ENCODE measurements at places on chromosomes 2 and 18.

DNA sequence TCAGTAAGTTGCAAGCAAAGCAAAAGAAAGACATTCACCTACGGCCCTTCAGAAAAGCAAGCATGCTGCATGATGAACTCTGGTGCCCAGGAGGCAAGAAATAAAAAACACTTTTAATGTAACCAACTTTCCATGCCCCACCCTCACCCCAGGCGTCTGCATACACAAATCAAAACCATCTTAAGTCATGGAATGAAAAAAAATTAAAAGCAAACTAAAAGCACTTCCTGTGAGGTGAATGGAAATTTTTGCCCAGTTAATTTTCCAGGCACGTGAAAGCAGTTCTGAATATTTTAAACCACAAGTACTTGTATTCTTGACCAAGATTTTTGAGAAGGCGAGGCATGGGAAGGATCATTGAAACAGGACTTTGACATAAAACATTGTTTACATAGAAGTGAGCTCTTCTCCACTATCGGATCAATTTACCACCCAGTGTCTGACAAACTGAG is 2.5 kb upstream of the ICOS start:
- no peak for DNase-seq

GRCh38 chr2:3664925-3665324 is 6.9 kb downstream of the ALLC start:
- no peak for DNase-seq

GRCh38 chr2:9634133-9634532 is 3.3 kb upstream of the YWHAQ start:
- no peak for DNase-seq

DNA sequence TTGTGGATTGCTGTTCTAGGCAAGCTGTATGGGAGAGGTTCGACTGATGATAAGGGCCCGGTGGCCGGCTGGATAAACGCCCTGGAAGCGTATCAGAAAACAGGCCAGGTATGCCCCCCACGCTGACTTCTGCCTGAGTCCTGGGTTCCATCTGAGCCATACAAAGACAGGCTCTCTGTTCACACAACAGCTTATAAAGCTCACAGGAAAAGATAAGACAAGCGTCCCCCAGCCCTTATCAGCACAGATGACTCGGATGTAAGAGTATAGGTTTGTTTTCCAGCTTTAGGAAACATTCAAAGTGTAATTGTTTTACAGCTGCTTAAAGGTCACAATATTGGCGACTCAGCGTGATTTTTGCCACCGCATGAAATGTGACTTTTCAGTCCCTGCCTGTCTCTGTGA is 12.7 kb downstream of the CNDP2 start:
- DNase-seq, result no peak

GRCh38 chr2:77578354-77578753 is 56.2 kb upstream of the LRRTM4 start:
- no peak for DNase-seq

GRCh38 chr2:128727404-128727803 is 408.7 kb upstream of the HS6ST1 start:
- DNase-seq, result no peak

DNA sequence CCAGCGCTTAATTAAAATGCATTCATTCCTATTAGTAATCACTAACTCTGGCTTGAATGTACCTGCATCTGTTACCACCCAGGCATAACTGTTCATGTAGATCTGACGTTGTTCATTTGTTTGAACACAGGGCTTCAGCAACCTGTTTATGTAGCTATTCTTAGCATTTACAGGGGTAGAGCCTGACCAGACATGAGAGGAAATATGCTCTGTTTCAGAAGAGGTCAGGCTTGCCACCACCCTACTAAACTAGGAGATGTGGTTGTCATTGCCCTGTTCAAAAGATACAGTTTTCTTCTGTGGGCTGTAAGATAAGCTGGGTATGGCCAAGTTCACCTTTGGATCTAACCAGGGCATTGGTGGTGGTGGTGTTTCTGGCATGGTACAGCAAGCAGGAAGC is 8.8 kb downstream of the MGAT5 start:
- DNase-seq, result no peak

DNA sequence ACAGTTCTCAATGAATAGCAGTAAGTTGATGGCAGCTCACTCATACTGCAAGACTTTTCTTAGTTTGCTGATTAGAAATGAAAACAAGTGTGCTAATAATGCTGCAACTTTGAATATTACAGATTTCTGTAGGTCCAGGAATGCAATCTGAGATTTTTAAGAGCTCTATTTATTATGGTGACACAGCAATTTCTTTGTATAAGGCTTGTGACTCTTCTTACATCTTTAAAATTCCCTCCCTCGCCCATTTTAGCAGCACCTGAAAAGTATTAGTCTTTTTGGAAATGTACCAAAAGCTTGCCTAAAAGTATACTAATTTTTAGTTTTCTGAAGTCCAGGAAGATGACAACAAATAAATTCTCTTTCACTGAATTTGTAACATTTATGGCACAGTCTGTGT is 4.4 kb upstream of the HTR2B start:
- DNase-seq, result no peak

- peak; percentile 74 for DNase-seq
Measured at GRCh38 chr2:151261231-151261976, at the start of gene RBM43. RBM43 (minus strand) TSS chr2:151261863; CDS start chr2:151261727, 136 bp downstream.

DNA sequence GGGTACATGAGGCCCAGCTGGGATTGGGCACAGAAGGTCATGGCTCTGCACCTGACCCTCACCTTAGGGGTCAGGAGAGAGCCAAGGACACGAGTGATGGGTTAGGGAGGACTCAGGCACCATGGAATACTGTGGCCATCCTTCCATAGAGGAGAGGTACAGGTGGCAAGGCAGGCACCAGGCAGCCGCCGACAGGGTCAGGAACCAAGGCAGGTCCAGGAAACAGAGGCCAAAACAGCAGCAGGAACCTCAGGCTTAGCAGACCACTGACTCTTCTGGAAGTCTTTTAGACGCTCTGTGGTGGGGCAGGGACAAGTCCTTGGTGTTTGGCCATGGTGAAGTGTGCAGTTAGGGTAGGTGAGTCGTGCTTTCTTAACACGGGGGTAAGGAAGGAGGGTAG is 128.0 kb downstream of the NEDD4L start:
- DNase-seq, result no peak

- no peak for DNase-seq
Measured at GRCh38 chr2:18584608-18584954, 4.8 kb downstream of the NT5C1B start.

DNA sequence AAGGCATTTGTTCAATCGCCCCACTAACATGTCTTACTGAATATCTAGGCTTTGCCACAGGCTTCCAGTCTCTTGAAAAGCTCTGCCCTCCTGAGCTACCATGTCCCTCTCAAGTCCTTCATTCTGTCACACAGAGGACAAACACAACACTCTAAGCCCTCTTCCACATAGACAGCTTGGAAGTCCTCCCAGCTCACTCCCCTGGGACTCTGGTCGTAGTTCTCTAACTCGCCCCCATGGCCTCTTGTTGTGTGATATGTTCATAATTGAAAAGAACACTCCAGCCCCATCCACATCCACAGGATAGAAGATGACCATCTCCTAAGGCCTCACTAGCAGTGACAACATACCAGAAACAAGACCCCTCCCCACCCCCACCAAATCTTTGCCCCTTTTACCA is 37.9 kb downstream of the BUB1 start:
- DNase-seq, result no peak

GRCh38 chr2:58970365-58970764 is 729.2 kb upstream of the FANCL start:
- no peak for DNase-seq

DNA sequence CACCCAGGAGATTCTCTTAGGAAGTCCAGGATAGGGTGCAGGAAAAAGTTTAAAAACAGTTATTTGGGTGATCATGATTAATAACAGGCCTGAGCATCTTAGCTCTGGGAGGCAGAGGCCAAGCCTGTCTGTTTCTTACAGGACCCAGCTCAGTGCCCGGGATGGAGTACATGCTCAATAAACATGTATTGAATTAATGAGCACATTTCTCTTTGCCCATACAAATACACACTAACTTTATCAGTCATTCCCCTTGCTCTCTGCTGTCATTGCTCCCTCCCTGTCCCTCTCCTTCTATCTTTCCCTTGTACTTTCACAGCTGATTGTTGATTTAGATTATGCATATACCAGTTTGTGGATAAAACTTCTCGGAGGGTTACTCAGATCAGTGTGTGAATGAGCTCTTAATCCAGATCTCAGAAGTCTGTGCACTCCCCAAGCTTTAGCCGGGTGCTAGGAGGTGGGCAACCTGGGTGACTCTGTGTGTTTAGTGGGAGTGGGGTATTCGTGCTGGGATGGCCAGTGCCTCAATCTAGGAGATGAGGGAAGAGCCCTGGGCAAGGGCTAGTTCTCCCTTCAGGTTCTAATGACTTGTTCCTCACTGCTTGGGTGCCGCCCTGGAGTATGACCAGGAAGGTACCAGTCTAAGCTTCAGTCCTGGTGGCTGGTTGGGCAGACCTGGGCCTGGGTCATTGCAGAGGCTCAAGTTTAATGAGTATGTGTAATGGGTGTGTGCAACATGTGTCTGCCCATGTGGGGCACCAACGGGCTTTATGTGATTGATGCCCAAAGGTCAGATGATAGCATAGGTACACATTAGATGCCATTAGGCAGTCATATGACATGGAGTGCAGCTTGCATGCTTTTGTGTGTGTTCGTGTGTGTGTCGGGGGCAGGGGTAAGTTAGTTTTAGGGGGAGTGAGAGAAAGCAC is 10.6 kb downstream of the EMX1 start:
- DNase-seq, result no peak

DNA sequence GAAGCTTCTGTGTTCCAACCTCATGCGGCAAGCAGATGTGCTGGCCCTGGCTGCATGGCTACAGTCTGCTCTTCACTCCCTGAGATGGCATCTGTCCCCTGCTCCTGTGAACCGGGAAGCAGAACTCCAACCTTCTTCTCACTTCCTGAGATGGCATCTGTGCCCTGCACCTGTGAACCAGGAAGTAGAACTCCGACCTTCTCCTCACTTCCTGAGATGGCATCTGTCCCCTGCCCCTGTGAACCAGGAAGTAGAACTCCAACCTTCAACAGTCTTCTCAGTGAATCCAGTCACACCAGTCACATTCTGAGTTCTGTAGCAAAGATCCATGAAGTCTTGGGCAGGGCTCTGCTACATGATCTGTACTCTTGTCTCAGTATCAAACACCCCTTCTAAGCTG is 887.2 kb upstream of the KLHL29 start:
- no peak for DNase-seq

DNA sequence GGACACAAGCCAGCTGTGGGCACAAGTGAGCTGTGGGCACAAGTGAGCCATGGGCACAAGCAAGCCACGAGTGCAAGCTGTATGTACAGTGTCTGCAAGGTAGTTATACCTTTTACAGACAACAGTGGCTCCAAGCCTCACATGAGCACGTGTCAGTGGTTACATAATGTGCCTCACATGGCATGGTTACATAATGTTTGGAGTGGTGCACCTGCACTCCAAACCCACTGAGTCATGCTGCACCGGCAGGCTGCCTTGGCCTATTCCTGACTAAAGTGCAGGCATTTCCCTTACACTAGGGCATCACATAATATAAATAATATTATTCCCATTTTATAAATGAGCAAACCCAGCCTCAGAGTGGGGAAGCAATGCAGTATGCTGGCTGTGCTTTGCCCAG is 62.6 kb downstream of the MARCO start:
- DNase-seq, result no peak

GRCh38 chr2:72148837-72149555 is 1.3 kb upstream of the CYP26B1 start:
- DNase-seq, result no peak

DNA sequence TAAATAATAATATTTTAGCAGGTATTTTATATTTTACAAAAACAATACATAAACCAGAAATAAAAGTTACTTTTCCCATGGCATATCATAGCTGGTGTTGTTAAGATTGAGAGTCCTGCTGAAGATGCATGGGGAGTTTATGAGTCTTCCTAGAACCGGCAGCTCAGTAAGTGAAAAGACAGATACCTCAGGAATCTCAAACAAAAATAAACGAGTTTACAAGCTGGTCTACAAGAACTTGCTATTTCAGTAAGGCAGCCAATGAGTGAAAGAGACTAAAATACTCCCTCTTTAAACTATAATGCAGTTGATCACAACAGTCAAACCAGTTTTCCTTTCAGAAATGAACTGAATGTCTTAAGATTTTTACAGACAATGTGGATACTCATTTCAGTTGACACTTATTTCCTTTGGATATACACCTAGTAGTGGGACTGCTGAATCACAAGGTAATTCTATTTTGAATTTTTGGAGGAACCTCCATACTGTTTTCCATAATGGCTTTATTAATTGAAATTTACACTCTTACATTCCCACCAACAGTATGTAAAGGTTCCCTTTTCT is 8.9 kb downstream of the GAREM1 start:
- no peak for DNase-seq

- no peak for DNase-seq
Measured at GRCh38 chr2:196466581-196466980, 172.9 kb upstream of the CCDC150 start.

- no peak for DNase-seq
Measured at GRCh38 chr2:73970850-73971471, 13.7 kb upstream of the TET3 start.

DNA sequence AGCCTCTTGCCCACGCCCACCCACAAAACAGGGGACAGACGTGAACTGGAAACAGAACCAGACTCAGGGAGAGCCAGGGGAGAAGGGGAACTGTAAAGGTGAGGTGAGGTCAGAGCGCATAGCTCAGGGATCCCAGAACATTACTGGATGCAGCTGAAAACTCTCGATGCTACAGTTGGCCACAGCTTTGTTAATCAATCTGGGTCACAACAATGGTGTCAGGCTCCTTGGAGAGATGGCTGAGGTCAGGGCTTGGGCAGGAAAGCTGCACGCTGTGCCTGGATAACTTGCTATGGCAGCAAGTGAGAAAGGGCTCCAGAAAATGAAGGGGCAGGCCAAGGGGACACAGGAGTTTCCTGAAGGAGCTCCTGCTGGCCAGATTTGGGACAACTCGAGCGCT is 263.3 kb downstream of the TFCP2L1 start:
- no peak for DNase-seq

DNA sequence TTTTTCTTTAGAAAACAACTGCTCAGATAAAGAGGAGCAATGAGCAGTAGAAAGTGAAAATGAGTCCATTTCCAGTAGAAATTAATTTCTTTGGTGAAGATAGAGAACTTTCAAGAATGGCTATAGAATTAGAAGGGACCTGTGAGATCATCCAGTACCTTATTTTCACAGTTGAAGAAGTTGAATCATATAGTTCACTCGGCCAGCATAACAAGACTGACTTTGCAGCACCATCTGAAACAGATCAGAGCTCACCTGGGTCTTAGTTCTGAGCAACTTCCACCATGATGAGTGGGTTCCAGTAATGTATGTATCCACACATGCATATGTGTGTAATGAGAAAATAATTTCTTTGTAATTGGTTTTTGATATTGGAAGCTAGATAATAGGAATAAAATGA is 58.6 kb downstream of the CERS6 start:
- no peak for DNase-seq

Measured in right renal cortex interstitium (tissue), 3 donors.